Activated T-helper 1 cell treated with anti-CD3 and anti-CD28 coated beads, Interleukin-2, amount 50 U/mL, for 16 hours (primary cell): ENCODE measurements at places on chromosomes 2 and 18.
A peak's percentile ranks its signal among the peaks of the same experiment; 100 is the strongest.

- no peak for DNase-seq
Measured at GRCh38 chr2:73830871-73831401, 2.2 kb downstream of the STAMBP start.

GRCh38 chr2:217857624-217858506, 144.9 kb downstream of the TNS1 start:
- DNase-seq = no peak

- DNase-seq = no peak
Measured at GRCh38 chr18:47595831-47596501, 334.5 kb downstream of the SMAD2 start.

DNA sequence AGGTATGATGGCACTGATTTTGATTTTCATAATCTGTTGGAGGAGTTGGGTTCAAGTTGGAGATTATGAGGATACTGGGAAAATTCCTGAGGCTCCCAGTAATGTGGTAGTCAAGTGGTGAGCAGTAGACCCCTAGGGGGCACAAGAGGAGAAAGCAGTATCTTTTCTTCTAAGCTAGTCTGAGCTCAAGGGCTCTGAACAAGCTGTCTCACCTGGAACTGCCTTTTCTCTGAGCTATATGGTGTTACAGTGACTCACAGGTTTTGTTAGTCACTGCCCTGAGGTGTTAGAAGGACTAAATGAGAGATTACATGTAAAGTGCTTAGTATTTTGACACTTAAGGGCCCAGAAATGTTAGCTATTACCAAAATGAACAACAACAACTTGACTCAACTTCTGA, 42.2 kb downstream of the CD302 start:
- DNase-seq = no peak

- peak; percentile 0 for DNase-seq
Measured at GRCh38 chr2:127048618-127048935, 58.4 kb downstream of the BIN1 start.

DNA sequence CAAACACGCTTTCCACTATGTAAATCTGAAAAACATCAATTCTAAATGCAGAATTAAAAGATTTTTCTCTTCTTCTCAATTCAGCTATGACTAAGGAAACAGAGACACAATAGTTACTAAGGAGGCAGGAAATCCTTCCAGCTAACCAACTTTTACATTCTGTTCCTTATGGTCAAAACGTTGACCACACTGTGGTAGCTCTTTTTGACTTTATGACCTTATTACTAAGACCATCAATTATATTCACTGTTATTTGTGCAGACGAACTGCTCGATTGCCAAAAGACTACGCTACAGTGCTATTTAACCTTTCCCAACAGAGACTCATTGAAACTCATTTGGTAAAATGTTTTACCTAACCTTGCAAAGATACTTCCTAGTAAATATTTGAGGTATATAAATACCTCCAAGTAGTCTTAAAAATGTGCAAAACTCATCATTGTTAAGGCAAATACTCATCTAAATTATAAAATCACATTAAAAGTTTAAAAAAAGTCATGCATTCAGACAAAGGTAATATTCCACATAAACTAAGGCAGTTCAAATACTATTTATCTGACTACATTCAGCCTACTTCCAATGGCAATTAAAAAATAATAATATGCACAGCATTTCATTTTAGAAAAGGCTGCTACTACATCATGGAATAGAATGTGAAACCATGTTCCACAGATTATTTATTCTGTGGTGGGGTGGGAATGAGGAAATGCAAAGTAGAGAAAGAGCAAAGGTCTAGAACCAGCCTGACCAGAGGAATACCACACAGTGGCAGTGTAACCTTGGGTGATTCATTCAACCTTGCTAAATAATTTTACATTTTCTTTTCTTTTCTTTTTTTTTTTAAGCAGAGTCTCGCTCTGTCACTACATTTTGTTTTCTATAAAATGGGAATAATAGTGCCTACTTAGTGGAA, 139.9 kb downstream of the THADA start:
- DNase-seq = no peak

- DNase-seq = no peak
Measured at GRCh38 chr2:36371928-36372391, 16.4 kb downstream of the CRIM1 start.

DNA sequence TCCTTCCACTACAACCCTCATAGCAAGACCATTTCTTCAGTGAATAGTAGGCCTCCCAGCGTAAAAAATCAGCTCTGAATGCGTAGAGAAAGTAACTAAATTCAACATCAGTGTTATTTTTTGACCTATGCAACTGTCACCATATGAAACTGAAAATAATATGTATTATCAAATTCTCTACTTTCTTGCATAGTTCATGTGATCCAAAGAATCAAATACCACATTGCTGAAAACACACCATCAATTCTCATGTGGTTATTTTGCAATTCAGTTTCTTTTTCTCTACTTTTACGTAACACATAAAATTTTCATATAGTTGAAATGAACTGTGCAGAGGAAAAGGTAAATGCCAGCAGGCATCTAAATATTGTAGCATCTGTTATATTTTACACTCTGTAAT, 208.5 kb upstream of the SPOPL start:
- DNase-seq = no peak

- no peak for DNase-seq
Measured at GRCh38 chr2:191650896-191651773, 26.8 kb upstream of the NABP1 start.

DNA sequence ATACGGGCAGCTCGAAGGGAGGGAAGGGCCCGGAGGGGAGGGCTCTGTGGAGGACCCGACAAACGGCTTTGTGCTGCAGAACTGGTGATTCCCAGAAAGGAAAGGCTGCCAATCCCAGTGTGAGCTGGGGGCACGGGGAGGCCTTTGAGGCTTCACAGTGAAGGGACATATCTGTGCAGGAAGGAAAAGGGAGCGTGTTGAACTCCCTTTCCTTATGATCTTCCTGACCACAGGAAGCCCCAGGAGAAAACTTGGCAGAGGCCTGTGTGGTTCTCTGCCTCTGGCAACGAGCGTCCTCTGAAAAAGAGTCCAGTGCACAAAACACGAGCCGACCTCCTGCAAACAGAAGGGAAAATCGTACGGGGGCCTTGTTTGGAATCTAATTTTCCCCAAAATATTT, 683.5 kb upstream of the SALL3 start:
- DNase-seq = no peak

DNA sequence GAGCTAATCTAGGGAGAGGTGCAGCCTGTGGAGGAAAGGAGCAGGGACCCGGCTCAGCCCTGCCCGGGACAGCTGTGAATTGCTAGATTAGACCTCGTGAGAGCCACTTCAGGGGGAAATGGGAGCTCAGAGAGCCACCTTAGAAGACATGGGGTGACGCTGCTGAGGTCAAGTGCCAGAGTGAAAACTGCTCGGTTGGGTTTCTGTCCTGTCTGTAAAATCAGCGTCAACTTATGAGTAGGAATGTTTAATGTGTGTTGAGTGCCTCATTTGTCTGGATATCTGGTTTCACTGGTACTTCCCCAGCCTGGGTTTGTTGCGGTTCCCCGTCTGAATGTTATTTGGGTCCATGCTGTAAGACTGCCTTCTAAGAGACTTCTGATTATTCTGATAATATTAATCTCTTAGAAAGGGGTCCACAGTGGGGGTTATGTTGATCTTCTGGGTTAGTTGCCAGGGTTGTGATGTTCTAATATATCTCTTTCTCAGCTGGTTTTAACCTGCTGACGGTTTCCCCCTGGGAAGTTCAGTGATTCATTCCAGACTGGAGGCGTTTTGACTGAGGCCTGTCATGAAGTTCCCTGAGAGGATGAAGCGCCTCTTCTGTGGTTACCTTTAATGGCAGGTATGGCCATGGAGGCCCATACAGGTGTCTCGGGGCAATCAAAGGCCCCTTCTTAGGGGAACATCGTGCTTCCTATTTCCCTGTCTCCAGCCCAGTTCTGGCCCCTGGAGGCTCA, 175.9 kb downstream of the SH3RF3 start:
- no peak for DNase-seq

DNA sequence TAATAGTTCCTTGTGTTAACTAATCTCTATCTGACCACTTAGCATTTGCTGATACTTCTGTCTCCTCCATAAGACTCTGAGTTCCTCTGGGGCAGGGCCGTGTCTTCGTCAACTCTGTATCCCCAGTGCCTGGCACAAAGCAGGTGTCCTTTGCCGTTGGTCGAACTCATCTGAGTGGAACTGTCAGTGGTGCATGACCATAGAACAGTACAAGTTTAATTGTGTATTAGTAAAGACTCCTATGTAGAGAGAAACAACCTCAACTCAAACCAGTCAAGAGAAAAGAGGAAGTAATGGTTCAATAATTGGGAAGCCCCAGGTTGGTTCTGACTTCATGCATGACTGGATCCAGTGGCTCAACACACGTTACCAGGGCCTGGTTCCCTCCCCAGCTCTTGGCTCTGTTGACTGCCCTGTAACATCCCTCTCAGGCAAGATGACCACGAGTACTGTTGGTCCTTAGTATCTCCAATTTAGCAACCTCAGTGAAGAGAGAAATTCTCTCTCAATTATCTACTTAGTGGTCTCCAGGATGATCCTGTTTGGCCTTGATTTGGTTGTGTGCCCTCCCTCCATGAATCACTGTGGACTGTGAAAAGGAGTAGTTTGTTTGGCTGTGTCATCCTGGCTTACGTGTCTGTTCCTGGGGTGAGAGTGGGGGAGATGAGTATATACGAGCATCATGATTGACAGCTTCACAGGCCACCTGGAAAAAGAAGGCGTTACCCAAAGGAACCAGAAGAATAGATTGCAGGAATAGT, 58.5 kb upstream of the MSH6 start:
- no peak for DNase-seq

DNA sequence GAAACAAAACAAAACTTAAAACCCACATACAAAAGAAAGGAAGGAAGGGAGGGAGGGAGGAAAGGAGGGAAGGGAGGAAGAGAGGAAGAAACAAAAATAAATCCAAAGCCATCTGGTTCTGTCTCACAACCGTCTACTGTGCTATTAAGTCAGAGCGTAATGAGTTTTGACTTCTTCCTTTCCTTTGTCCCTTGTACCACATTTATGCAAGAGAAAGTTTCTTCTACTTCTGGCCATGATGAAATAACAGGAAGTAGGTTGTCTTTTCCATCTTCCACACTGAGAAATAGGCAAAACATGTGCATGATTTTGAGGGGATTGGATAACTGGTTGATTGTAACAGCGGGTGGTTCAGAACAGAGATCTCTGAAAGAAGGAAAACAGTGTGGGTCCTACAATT, 121.4 kb downstream of the CTAGE1 start:
- DNase-seq = no peak

GRCh38 chr2:144322379-144322778, 197.5 kb downstream of the ZEB2 start:
- DNase-seq = no peak

GRCh38 chr18:13218368-13218991, at the start of gene LDLRAD4:
TSS of gene LDLRAD4 (plus strand) at chr18:13218760.
- DNase-seq = no peak

GRCh38 chr2:240572141-240573031, 4.1 kb downstream of the RNPEPL1 start:
- DNase-seq = no peak

GRCh38 chr2:179186126-179186525, 78.5 kb downstream of the SESTD1 start:
- no peak for DNase-seq

GRCh38 chr2:38750011-38750890, 910 bp downstream of the SRSF7 start:
- DNase-seq = peak; percentile 34

GRCh38 chr2:151051574-151052220, 210.0 kb downstream of the RBM43 start:
- no peak for DNase-seq

GRCh38 chr2:175147186-175147585, 20.8 kb downstream of the ATF2 start:
- DNase-seq = no peak

DNA sequence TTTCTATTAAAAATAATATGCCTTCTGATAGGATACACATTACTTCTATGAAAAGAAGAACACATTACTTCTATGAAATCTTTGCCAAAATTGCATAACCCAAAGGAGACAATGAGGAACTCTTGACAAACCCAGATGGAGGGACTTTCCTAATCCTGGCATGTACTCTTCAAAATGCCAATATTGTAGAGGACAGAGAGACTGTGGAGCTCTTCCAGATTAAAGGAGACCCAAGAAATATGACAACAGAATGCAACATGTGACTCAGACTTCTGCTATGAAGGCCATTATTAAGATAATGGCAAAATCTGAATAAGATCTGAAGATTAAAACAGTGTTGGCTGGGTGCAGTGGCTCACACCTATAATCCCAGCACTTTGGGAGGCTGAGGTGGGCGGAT, 22.2 kb downstream of the SOWAHC start:
- DNase-seq = no peak

GRCh38 chr2:5042666-5043440, 649.3 kb upstream of the SOX11 start:
- no peak for DNase-seq

GRCh38 chr2:7826656-7827055, 855.2 kb upstream of the ID2 start:
- no peak for DNase-seq

- DNase-seq = no peak
Measured at GRCh38 chr2:80114812-80115211, 189.7 kb downstream of the LRRTM1 start.

DNA sequence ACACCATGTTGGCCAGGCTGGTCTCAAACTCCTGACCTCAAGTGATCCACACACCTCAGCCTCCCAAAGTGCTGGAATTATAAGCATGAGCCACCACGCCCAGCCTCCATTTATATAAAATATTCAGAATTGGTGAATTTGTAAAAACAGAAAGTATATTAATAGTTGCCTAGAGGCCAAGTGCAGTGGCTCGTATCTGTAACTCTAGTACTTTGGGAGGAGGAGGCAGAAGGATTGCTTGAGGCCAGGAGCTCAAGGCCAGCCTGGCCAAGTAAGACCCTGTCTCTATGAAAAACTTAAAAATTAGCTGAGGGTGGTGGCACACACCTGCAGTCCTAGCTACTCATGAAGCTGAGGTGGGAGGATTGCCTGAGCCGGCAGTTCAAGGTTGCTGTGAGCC, 89.6 kb downstream of the SLC25A12 start:
- DNase-seq = no peak

- no peak for DNase-seq
Measured at GRCh38 chr2:238698451-238699306, 149.2 kb upstream of the TWIST2 start.

GRCh38 chr2:46813020-46813415, 102.6 kb downstream of the MCFD2 start:
- DNase-seq = no peak
